ENCODE measurements at places on chromosomes 1 and 21.

- DNase-seq: no peak
Measured at GRCh38 chr1:54806931-54807611, 5.9 kb upstream of the TTC22 start.

DNA sequence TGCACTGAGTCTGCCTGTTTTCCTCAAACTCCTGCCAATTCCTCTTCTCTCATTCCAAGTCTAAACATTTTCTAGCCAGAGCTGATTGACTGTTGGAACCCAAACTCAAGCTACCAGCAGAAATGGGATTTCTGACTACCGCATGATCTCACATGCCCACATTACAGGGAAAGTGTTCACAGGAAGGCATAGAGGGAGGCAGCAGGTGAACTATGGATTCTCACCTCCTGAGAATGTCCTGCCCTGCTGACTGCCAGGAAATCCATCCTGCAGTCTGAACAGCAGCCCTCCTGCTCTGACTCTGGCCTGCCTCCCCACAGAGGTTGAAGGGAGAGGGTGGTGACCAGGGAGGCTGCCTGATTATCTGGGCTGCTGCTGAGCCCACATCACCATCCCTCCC lies 22.5 kb downstream of the IQGAP3 start:
- DNase-seq: no peak

DNA sequence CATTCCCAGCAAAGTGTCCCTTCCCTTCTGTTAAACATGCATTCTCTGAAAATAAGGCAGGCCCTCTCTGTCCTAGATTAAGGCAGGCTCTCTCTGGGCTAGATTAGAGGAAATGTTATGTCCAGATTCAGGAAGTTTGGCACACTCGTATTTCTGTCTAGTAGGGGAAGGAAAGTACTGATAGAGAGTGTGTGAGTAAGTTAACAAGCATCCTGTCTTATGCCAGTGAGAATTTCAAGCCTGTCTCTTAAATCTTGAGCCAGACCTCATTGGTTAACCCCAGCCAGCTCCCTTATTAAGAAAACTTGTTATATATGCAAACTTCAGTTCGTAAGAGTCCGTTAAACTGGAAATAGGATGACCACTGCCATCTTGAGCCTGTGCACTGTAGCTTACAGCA lies 31.6 kb downstream of the IGSF5 start:
- DNase-seq: no peak

GRCh38 chr1:45379524-45379923 lies 39.3 kb upstream of the MUTYH start:
- no peak for DNase-seq

- no peak for DNase-seq
Measured at GRCh38 chr1:168845140-168845539, 116.1 kb upstream of the DPT start.

- DNase-seq: no peak
Measured at GRCh38 chr1:217004776-217005436, 281.7 kb upstream of the ESRRG start.

DNA sequence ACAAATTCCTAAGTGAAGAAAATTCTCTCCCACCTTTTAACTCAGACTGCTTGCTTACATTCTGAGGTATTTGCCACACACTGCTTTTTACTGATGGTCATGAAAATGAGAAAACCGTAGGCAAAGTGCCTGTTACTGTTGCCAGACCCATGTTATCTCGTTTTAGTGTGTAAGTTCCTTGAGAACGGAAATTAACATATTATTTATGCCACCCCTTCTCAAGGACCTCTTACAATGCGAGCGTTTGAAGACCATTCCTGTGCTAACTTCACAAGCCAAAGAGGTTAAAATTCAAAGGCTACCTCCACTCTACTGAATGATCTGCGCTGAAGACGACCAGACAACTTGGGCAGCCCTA lies 509 bp downstream of the NVL start:
- no peak for DNase-seq

- no peak for DNase-seq
Measured at GRCh38 chr1:2187619-2188018, 7.0 kb downstream of the FAAP20 start.

GRCh38 chr1:68197891-68198290 lies 34.4 kb downstream of the WLS start:
- DNase-seq: no peak

DNA sequence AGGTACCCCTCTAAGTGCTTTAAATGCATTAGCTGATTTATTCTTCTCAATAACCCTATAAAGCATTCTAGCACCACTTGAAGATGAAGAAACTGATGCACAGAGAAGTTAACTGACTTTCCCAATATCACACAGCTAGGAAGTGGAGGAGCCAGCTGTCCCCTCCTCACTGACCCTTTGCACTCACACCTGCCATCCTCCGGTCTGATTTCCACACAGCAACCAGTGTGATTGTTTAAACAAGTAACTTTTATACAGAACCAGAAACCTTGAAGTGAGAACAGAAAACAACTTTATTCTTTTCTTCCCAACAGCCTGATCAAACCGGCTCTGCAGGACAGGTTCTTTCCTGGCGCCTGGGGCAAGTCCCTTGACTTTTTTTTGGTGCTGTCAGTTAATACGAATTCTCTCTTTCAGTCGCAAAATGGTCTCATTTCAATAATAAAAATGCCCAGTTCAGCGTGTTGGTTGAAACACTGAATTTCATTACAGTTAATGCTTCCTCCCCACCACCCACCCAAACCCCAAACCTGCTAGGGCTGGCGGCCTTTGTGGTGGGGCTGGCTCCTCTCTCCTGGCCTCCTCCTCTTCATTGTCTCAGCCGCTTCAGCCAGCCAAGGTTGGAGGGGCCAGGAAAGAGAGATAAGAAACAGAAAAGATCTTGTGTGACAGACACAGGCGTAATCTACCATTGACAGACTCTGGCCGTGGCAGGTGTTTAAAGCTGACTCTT lies 26.4 kb upstream of the EEIG2 start:
- DNase-seq: no peak

- DNase-seq: no peak
Measured at GRCh38 chr1:22673486-22674409, 20.7 kb downstream of the C1QB start.

DNA sequence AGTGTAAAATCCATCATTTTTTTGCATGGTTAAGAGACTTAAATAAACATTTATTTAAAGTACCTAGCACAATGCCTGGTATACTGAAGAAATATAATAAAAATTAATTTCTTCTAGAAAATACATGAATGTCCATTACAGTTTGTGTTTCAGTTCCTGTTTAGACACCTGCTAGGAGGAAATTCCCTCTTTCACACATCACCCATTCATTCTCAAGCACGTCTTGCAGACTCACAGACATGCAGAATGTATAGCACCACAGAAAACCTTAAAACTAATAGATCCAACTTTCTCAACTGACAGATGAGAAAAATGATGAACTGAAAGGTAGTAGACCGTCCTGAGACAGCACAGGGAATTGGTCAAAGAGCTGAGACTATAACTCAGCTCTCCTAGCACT lies 172.2 kb upstream of the C8B start:
- DNase-seq: no peak

DNA sequence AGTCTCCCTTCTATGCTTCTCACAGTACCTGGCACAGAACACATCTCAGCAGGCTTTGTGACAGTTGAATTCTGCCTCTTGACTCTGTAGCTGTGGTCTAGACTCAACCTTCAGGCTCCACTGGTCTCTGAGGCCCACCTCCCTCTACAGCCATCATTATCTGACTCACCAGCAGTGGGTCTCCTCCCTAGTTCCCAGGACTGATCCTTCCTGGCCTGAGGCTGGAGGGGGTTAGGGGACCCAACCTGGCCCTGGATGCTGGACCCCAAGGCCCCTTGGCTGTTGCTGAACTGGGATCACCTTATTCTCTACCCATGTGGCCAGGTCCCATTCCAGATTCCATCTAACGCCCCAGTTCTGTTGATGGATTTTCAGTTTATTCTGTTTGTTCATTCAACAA lies 43.1 kb upstream of the FOXO6 start:
- DNase-seq: no peak

- no peak for DNase-seq
Measured at GRCh38 chr1:41255978-41256377, 13.9 kb upstream of the SCMH1 start.

GRCh38 chr21:45154511-45155508 lies 80.4 kb downstream of the ADARB1 start:
- peak; percentile 21 for DNase-seq

- DNase-seq: no peak
Measured at GRCh38 chr1:218804014-218804785, 369.5 kb upstream of the LYPLAL1 start.

DNA sequence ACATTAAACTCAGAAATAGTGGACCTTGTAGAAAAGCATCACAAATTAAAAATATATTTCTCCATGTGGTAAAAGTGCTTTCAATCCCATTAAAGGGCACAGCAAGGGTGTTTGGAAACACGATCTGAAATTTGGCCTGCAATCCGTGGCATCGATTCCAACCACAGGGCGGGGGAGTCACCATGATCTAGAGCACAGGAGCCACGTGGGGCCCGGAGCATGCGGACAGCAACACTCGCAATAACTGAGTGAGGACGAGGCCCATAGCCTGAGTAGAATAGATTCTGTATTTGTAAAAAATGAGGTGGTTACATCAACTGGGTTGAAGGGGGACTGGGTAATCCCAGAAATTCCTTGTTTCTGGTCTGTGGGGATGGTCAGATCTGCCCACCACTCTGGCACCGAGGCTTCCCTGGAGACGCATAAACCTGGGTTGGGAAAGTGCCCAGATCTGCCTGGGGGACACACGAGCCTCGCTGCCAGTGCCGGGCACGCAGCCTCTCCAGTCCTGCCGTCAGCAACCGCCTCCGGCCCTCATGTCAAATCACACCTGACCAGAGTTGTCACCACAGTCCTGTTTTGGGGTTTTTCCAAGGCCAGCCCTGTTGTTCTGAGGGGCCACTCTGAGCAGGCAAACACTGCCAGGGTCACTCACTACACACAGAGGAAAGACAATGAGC lies 104.3 kb downstream of the PGBD5 start:
- no peak for DNase-seq

DNA sequence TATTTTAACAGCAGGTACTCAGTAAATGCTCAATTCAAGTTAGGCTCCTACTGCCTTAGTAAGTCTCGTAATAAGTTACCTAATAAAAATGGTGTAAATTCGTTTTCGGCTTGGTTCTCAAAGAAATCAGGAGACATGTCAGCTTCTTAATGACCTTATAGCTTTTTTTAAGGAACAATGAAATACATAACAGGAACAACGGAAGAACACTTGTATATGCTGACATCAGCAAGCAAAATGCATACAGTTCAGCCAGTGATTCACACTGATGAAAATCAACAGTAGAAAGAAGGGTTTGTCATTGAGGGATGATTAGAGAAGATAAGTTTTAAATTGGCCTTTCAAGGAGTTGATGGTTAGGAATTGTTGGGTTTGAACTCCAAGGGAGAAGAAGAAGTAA lies 13.3 kb downstream of the RPTN start:
- DNase-seq: no peak

GRCh38 chr21:44967082-44968047 lies 27.5 kb downstream of the SLX9 start:
- no peak for DNase-seq

- DNase-seq: no peak
Measured at GRCh38 chr1:118788463-118788862, 199.7 kb downstream of the TBX15 start.

DNA sequence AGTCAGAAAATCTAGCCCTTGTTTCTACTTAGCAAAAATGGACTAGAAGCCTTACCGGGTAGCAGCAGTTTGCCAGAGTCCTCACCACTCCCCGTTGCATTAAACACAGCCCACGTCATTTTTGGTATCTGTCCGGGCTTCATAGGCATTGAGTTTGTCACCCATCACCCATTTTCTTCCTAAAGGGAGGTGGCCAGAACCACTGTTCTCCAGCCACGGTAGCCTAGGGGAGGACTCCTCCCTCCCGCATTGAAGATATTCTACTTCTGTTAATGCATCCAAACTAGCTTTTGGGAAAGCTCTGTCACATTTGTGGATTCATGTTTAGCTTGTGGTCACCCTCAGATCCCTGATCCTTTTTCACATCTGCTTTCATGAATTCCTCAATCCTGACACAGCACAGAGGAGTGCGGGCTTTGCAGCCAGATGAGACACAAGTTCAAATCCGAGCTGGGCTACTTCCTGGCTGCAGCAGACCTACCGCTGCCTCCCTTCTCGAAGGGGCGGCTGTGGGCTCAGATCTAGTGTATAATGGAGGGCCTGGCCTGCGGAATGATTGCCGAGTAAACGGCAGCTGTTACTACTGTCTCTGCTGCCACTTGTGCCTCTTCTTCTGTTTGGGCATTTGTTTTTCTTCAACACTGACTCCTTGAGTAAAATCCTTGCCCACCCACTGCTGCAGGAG lies 63.2 kb upstream of the EFHD2 start:
- DNase-seq: no peak

DNA sequence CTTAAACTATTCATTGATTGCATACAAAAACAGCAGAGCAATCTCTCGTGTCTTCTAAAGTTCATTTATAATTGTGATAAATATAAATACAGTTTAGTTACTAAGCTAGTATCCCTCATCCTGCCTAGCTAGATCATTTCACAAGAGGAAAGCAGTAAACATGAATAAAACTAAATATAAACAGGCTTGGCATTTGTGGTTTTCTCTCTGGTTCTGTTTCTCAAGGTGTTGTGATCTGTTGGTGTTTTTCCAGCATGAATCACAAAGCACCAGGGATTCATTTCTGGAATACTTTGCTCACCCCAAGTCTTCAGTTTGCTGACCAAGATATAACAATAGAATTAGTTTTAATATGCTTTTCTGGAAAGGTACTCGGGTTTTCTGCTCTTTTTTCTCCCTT lies 32.7 kb upstream of the GLIS1 start:
- DNase-seq: no peak

GRCh38 chr1:230327892-230328284 lies 98.2 kb downstream of the PGBD5 start:
- no peak for DNase-seq

DNA sequence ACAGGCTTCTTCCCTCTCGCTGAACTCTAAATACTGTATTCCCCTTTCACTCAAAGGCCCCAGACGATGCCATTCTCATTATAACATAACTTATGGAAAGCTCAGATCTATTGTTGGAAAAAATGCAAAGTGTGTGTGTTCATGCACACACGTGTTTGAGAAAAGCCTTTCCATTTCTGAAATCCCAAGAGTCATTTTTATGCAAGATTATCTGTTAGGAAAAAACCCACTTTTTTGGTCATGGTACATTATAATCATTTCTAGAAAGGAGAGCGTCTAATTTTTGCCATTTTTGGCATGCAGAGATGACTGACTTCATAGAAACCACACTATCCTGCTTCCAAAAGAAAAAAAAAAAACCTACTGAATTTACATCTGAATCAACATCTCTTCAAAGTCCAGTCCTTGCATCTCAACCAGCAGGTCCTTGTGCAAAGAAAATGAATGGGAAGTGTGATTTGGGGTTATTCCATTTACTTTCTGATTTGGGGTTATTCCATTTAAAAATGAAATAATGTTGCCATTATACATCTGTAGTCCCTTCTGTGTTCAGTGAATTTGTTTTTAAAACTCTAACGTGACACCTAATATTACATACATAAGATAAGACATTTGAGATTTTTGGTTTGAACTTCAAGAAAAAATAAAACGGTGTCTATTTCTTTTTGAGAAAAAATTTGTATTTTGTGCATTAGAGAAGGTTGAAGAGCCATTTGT lies 150.3 kb downstream of the DHRS3 start:
- no peak for DNase-seq

Measured in T-helper 9 cell (primary cell).